ENCODE measurements at places on chromosomes 6 and 20.
A peak's percentile ranks its signal among the peaks of the same experiment; 100 is the strongest.

GRCh38 chr6:54856129-54856528, 9.6 kb downstream of the FAM83B start:
- DNase-seq = no peak

- DNase-seq = no peak
Observed at GRCh38 chr6:89711801-89712200, 73.3 kb upstream of the LYRM2 start.

GRCh38 chr6:74857157-74857556, 348.7 kb downstream of the COL12A1 start:
- DNase-seq = no peak

DNA sequence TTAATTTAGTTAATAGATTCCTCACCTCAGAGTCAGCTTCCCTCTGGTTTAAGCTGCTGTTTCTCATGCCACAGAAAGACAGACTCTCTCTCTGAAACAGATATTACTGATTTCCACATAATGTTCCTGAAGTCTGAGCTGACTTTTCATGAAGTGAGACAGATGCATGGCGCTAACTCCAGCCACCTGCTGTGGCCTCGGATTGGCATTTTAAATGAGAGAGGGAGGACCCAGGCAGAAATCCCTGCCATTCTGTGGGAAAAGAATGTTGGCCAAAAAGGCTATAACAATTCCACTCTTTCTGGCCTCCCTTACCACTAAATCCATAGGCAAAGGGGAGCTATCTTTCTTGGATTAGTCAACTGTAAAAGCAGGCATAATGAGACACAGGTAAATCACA, 354.1 kb upstream of the CDH4 start:
- DNase-seq = no peak

DNA sequence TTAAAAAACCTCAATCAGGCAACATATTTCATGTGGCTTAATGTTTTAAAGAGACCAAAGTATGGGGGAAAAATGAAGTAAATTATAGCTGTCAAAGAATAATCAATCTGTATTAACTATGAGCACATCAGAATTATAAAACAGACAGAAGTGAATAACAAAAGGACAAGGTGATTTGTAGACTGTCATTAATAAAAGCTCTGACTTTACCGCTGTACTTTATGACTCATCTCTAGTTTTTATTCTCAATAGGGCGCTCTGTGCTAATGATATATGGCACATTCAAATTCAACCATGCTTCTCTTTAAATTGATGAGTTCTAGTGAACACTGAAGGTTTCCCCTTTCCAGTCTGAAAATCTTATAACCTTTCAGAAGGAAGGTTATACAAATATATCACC, 72.0 kb downstream of the PREP start:
- no peak for DNase-seq

DNA sequence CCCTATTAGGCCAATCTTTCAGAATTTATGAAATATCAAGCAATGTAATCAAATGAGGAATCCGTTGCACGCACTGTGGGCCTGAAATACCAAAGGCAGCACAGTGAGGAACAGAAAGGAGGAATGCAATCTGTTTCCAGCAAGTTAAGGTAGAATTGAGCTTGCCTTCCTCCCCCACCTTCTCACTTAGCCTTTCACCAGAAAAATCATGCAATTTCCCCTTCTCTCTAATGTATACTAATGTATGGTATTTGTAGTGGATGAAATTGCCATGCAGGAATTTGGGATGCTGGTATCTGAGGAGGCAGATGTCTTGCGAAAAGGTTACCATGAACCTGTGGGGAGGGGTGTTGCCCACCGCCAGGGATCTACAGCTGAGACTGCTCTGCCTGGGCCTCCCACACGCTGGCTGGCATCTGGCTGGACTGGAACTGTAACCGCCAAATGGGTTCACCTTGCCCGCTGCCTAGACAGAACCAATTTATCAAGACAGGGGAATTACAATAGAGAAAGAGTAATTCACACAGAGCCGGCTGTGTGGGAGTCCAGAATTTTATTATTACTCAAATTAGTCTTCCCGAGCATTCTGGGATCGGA, 222.4 kb upstream of the MYLIP start:
- DNase-seq = no peak

GRCh38 chr6:17585766-17586490, 14.2 kb upstream of the FAM8A1 start:
- no peak for DNase-seq

GRCh38 chr6:111038534-111039252, 48.6 kb upstream of the SLC16A10 start:
- no peak for DNase-seq

GRCh38 chr20:62759981-62760431, 36.3 kb upstream of the MRGBP start:
- no peak for DNase-seq

- DNase-seq = no peak
Observed at GRCh38 chr20:24662322-24662721, 192.9 kb downstream of the SYNDIG1 start.

- peak; percentile 45 for DNase-seq
Observed at GRCh38 chr20:59006864-59007664, at the start of gene CTSZ. Gene CTSZ (minus strand): TSS chr20:59007254. CDS start chr20:59007128, 126 bp downstream.

GRCh38 chr6:149492798-149493343, 8.1 kb upstream of the ZC3H12D start:
- no peak for DNase-seq

- no peak for DNase-seq
Observed at GRCh38 chr20:3175270-3175669, 1.9 kb upstream of the LZTS3 start.

GRCh38 chr6:145583753-145584152, 151.6 kb downstream of the EPM2A start:
- DNase-seq = no peak

DNA sequence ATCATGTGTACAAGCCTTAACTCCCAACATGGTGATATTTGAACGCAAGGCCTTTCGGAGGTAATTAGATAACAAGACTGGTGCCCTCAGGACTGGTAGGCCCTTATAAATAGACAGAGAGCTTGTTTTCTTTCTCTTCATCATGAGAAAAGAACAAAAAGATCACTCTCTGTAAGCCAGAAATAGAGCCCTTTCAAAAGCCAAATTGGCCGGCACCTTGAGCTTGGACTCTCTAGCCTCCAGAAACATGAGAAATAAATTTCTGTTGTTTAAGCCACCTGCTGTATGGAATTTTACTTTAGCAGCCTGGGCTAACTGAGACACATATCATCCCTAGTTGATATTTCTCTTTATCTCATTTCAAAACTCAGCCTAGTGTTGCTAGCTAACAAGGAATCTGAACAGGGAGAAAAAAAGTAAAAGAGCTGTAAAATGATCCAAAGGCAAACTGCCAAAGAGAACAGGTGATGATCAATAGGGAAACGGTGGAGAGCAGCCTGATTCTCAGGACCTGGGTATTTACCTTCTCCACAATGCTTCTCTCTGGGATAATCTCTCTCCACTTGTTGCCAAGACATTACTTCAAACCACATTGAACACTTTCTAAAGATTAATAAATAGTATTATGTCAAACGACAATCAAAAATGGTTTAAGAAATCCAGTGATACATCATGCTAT, 6.1 kb downstream of the COL21A1 start:
- no peak for DNase-seq

DNA sequence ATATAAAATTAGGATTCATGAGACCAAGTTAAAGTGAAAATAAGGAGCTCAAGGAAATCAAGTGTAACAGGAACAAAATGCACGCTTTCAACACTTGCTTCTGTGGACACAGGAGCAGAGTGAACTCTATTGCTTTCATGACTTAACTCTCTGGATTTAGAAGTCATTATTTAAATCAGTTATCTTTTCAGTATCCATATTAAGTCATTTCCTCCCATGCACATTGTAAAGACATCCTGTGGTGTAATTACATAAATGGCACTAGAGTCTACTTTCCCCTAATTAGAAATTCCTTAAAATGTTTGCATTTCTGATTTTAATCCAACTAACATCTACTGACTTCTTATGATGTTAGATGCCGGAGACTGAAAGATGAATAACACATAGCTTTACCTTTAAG, 88.0 kb downstream of the INSM1 start:
- no peak for DNase-seq

- no peak for DNase-seq
Observed at GRCh38 chr20:16752082-16752481, 3.9 kb downstream of the OTOR start.

DNA sequence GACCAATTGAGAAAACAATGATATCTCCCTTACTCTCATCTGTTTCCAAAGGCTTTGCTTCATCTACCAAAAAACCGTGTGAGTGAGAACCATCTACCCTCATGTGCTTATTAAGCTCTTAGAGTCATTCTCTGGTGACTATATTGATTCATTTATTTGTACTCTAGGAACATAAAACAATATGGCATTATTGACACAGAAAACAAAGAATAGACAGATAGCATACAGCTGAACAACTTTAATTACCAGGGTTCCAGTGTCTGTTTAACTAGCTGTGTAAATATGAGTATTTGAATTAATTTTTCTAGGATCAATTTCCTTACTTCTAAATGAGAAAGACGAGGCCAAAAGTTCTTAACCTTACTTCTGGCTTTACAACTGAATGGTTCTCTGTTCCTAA, 31.3 kb upstream of the HEY2 start:
- no peak for DNase-seq

GRCh38 chr6:31657406-31658157, 1.9 kb downstream of the APOM start:
- peak; percentile 44 for DNase-seq

GRCh38 chr6:148244217-148244935, 98.3 kb upstream of the SASH1 start:
- DNase-seq = no peak

DNA sequence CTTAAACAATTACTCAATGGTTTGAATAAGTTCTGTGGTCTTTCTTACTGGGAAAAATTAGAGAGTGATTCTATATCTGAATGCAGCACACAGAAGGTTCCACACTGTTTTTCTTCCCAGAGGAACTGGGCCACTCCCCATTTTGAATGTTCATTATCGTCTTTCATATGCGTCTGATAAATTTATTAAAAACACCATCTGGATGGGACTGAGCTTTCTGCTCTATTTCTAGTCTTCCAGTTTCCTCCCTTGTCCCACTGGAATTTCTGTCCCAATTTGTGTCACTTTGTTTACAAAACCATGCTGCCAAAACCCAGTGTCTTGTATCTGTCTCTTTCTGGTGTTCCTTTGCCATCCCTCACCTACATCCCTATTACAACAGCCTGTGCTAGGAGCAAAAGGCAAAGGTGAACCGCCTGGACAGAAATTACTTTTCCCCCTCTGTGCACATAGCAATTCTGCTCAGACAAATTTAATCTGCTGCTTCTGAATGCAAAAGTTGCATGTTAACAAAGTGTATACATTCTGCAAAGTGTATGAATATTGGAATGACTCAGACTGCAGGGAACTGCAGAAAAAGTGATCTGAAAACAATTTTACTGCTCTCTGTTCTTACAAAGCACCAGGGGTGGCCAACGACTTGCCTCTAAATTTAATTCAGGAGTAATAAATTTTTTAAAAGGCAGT, 333.6 kb downstream of the BTBD9 start:
- no peak for DNase-seq

GRCh38 chr6:43800746-43801494, 30.9 kb downstream of the VEGFA start:
- no peak for DNase-seq

GRCh38 chr6:162177746-162178145, 549.8 kb downstream of the PRKN start:
- DNase-seq = no peak

DNA sequence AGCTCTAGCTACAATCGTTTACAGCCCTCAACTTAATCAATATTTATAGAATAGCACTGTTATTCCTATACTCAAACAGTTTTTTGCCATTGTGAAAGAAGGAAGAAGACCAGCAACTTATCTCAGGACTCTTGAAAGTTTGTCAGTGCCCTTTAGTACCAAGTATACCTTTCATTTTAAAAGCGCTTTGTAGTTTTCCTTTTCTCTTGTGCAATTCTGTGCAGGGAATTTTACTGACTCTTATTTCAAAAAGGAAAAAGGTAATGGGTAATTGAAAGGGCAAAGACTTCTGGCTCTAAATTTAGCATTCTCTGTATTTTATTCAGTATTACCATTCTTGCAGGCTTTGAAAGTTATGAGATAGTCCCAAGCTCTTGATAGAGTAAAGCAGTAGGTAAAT, 16.8 kb upstream of the RHAG start:
- DNase-seq = no peak

DNA sequence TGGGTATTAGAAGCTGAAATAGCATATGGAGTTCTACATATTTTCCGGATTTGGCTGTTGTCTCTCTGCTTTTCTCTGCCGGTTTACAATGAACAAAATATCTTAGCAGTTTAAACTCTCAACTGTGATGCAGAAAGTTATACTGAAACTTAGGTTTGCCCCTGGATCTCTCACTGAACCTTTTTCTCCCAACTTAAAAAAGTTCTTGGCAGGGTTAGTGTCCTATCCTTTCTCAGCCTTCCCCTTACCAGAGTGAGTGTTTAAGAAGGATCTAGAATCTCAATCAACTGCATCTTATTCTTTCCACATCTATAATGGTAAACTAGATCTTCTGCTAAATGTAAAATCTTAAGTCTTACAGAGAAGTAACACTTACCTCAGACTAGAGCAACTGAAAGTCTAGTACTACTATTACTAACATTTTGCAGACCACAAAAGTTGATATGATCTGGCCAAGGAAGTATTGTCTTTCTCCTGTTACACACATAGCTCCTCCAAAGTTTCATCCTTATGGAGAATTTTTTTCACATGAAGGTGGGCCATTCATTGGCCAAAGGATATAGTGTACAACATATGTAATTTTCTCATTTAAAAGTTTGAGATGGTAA, 392.3 kb upstream of the RUNX2 start:
- DNase-seq = no peak

GRCh38 chr6:38035478-38035877, 216.0 kb downstream of the ZFAND3 start:
- DNase-seq = no peak

DNA sequence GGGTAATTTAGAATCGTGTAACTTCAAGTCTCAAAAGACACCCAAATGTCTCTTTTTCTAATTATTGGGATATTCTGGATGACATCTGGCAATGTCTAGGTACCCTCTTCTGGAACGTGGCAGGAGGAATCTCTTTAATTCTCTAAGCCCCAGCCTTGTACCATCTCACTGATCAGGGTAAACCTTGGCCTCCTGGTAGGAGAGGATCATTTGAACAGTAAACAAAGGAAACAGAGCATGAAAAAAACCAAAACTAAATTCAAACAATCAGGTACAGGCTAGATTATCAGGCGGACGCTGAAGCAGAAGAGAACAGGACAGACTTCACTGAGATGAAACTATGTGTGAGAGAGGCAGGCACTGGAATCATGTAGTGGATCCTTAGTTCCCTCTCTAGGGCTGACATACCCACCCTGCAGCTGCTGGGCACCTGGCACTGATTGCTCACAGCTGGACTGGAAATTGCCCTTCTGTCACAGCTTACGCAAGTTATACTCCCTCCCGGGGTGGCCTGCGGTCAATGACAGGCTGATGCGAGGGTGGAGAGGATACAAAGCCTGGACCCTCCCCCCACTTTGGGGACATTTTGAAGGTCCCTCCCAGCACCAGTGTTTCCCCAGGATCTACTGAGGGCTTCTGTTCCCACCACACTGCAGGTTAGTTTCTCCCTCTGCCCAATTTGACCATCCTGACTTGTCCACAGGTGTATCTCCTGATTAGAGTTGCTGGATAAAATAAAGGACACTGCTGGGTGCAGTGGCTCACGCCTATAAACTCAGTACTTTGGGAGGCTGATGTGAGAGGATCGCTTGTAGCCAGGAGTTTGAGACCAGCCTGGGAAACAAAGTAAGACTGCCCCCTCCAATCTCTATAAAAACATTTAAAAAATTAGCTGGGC, 20.6 kb upstream of the ZBTB24 start:
- DNase-seq = no peak

- no peak for DNase-seq
Observed at GRCh38 chr6:51913265-51913664, 174.1 kb downstream of the PKHD1 start.

- no peak for DNase-seq
Observed at GRCh38 chr6:40349901-40350746, 237.0 kb downstream of the LRFN2 start.

All from CD4-positive, alpha-beta T cell treated with Interleukin-10 for 1 hour (primary cell).